ENCODE measurements at places on chromosomes 11 and 22. TPM values are rescaled to one million over a fixed set of nuclear protein-coding genes. Genes with fewer than 3 reads are reported as not detected.

The SPON1 gene
- total RNA-seq: 3.7 TPM

- peak; percentile 70 for DNase-seq
Measured at GRCh38 chr22:32754413-32755041, 47.0 kb upstream of the TIMP3 start.

DNA sequence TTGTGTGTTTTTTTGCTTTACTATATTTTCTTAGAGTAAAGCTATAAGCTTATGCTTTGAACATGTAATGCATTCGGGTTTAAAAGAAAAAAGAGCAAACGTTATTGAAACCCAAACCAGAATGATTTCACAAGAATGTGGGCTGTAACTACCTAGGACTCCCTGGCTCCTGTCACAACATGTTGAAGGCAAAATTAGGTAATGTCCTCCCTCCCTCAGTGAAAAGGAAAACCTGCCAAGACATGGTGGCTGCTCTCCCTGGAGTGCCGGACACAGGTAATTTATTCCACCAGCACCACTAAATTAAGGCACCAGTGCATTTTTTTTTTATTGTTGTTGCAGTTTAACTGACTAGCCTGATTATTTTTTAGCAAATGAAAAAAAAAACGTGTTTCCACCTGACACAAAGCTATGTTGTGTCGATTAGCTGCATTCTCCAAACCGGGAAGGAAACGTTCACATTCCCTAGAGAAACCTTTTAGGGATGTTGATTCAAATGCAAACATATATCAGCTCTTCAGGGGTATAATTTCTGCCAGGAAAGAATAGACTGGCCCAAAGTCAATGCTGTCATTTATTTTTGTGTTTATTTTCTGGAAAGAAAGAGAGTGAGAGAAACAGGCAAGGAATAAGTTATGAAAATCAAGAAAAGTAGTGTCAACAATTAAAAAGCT is 134.6 kb downstream of the CCDC34 start:
- DNase-seq: no peak

The CALCA gene
- total RNA-seq: 1.3 TPM

GRCh38 chr11:66609721-66610617 is 6.5 kb upstream of the RBM14 start:
- DNase-seq: no peak

The IFITM10 gene
- total RNA-seq: 67.4 TPM

The RRM1 gene
- 91.1 TPM for total RNA-seq

The SLC22A25 gene
- not detected for total RNA-seq

The SLC22A12 gene
- not detected for total RNA-seq

- no peak for DNase-seq
Measured at GRCh38 chr11:119377112-119377901, 4.2 kb downstream of the USP2 start.

The MEI1 gene
- 2.2 TPM for total RNA-seq

DNA sequence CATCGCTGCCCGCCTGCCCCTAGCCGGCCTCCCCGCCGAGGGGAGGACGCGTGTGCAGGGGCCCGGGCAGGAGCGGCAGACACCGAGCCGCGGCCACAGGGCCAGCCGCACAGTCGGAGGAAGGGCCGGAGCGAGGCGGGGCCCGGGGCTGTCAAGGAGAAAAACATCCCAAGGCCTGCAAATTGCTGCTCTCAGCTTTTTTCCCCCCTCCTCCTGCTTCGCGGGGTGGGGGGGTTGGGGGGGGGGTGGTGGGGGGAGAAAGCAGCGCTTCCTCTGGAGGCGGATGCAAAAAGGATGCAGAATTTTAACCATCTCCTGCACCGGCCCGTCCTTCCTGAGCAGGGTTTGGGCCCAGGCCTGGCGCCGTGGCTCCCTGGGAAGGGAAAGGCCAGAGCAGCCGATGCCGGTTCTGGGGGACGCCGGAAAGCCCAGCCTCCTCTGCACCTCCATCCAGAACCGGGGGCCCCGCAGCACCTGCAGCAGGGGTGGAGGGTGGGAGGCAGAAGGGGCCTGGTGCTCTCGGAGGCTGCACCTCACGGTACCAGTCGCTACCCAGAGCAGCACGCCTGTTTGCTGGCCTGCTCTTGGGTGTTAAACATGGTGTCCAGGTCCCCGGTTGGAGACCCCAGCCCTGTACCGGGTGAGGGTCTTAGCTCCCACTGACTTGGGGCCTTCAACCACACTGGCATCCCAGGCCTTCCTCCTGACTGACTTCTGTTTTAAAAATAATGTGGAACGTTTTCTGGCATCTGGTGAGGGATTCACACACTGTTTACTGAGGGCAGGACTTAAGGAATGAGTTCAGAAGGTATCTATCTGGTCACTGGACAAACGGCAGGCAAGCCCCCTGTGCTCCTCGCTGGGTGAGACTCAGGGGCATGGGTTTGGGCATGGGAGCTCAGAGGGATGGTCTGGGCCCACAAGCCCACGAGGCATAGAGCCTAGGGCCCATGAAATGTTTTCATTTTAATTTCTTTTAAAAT is 77.4 kb upstream of the WNT7B start:
- DNase-seq: peak; percentile 89

GRCh38 chr11:132960273-132961078 is 571.8 kb downstream of the OPCML start:
- no peak for DNase-seq

The KIAA1671 gene
- total RNA-seq: 0.76 TPM

DNA sequence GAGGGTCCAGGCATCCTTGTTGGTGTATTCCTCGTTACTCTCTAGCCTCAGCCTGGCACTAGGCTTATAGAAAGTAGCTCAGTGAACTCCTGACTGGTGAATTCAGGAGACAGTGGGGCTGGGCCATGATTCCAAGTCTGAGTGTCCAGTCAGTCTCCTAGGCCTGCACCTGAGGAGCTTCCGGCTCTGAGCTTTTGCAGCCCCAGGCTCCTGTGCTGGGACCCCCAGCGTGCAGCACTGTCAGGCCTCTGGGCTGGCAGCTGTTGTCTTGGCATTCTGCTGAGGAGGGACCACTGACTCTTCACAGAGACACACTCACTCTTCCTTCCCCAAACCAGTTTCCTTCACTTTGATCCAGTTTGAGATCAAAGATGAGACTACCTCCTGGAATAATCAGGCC is 82.4 kb downstream of the CTTN start:
- no peak for DNase-seq

- DNase-seq: no peak
Measured at GRCh38 chr11:46102843-46103242, 18.4 kb downstream of the PHF21A start.
